ENCODE measurements at places on chromosomes 7 and 10.

DNA sequence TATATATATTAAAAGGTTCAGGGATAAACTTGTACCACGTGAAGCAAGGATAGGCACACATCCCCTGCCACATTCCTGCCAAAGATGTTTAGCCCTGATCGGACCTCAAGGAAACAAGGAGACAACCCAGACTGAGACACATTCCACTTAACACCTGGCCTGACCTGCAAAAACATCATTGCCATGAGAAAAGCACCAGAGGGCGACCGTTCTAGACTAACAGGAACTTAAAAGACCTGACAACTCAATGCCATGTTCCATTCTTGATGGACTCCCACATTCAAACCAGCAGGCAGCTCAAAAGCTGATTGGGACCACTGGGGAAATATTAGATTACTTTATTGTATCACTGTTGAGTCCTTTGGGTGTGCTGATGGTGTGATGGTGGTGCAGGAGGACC is 8.1 kb upstream of the PDGFA start:
- no peak for DNase-seq

DNA sequence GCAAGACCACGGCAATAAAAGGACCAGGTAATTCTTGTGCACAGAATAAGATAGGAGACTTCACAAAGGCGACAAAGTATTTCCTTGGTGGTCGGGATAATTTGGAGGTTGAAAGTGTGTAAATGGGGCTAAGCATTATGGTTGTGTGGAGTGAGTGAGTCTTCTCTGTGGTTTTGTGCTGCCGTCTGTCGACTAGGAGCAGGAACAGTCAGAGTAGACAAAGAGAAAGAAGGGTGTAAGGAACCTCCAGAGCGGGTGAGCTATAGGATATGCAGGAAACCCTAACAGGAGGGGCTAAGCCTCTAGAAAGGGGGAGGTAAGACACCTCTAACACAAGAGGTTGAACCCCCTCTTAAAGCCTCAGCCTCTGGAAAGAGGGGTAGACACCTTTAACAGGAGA is 201.6 kb downstream of the SH2D4B start:
- DNase-seq: no peak

GRCh38 chr10:6650586-6650985 is 70.5 kb upstream of the PRKCQ start:
- DNase-seq: no peak

GRCh38 chr10:128739930-128740329 is 613.7 kb upstream of the MKI67 start:
- DNase-seq: no peak

- DNase-seq: no peak
Measured at GRCh38 chr7:26149391-26149977, 2.5 kb upstream of the NFE2L3 start.

GRCh38 chr10:127945341-127945758 is 38.4 kb downstream of the PTPRE start:
- DNase-seq: no peak

- DNase-seq: no peak
Measured at GRCh38 chr10:89384474-89385340, 6.9 kb downstream of the IFIT1B start.

- DNase-seq: no peak
Measured at GRCh38 chr10:30037620-30038336, 21.6 kb downstream of the JCAD start.

GRCh38 chr10:126702181-126702580 is 31.7 kb upstream of the C10orf90 start:
- no peak for DNase-seq

DNA sequence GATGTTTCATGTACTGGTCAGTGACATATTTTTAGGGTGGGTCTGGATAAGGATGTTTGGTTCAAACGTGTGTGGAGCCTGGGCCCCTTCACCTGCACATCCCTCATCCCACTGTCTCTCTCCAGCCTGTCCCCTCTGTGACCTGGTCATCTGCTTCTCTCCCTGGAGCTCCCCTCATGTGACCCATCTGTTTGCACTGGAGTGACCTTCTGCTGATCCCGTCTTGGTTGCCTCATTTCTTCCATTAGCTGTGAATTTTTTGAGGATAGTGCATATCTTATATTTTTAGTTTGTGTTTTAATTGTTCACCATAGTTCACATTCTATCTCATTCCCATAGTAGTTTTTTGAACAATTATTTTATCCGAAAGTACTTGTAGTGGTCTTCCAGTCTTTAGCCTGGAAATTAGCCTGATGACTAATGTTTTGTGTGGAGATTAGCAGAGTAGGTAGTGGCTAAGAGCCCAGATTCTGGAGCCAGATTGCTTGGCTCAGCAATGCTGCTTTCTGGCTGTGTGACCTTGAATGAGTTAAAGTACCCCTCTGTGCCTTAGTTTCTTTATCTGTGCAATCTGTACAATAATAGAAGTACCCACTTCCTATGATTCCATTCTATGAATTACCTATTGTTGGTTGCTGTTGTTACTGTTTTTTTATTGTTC is 224.5 kb downstream of the LRMDA start:
- no peak for DNase-seq

GRCh38 chr7:158802535-158803366 is 26.6 kb downstream of the ESYT2 start:
- no peak for DNase-seq

DNA sequence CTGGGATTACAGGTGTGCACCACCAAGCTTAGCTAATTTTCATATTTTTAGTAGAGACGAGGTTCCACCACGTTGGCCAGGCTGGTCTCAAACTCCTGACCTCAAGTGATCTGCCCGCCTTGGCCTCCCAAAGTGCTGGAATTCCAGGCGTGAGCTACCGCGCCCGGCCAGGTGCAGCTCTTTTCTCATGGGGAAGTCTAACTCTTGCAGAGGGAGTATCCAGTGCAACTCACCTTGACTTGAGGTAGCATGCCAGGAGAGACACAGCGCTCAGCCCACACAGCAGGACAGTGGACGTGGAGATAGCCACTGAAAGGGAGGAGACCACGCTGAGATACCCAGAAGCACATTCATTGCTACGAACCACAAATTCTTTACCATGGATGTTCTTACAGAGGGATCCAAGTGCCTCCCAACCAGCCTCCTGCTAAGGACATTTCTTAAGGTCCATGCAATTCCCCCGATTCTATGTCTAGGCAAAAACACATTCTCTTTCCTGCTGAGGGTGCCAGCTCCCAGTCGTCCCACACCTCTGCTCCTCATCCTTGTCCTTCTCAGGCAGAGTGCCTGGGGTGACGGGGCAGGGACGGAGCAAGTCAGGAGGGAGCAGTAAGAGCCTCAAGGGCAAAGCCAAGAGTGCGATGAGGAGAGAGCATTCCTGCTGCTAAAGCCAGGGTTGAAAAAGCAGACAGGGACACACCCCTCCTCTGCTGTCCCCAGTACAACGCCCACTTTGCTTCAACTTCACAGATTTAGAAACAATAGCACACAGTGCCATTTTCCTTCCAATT is 21.0 kb downstream of the IL15RA start:
- DNase-seq: no peak

DNA sequence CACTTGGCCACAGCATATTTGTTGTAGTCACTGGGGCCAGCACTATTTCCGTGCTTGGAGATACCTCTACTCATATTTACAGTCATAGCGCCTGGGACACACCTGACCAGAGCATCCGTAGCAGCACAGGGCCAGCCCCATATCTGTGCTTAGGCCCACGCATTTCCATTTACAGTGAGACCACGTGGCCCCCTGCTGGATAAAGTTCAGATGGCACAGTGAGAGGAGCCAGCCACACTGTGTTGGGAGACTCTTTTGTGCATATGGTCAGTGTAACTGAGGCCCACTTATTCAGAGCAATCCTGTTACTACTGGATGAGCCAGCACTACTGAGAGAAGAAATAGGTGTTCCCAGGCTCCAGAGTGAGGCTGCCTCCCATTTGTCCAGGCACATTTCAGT is 455.3 kb downstream of the REEP3 start:
- no peak for DNase-seq

DNA sequence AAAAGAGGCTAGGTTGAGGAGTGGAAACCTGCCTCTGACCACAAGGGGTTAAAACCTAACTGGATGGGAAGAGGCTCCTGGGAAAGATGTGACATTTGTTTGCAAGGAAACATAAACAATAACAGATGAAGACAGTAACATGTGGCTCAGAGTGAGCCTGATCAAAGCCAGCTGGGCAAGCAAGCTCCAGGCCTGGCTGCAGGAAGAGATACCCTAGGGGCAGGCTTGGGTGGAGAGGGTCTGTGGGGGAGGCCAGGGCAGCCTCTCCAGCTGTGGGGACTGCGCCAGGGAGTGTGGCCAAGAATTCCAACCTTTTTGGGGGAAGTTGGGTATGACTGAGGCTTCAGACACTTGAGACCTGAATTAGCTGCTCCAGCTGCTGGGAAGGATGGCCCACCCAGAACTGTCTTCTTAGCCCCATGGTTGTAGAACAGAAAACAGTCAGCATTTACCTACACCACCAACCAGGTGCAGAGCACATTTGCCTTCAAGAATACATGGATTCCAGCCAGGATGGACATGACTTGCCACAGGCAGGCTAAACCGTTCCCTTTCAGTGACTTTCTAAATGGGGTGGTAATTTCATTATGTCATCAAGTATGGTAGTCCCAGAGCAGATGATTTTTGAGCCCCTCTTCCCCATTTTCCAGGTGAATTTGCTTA is 10.4 kb upstream of the FAM170B start:
- no peak for DNase-seq

DNA sequence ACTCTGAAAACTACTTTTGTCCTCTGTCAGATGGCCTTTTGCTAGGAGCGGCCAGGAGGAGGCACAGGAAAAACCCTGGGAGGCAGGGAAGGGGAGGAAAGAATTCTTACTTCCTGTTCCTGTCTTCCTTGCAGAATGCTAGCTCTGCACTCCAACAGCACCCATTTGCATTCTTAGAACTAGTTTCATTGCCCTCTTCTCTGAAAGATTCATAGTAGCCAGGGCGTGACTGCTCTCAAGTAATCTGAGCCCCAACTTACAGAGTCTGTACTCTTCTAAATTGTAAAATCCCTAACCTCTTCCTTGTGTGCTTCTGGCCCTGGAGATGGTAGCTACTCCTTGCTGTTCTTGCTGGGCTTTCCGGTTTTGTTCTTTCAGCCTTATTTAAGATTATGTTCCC is 75.3 kb upstream of the STEAP1 start:
- no peak for DNase-seq

DNA sequence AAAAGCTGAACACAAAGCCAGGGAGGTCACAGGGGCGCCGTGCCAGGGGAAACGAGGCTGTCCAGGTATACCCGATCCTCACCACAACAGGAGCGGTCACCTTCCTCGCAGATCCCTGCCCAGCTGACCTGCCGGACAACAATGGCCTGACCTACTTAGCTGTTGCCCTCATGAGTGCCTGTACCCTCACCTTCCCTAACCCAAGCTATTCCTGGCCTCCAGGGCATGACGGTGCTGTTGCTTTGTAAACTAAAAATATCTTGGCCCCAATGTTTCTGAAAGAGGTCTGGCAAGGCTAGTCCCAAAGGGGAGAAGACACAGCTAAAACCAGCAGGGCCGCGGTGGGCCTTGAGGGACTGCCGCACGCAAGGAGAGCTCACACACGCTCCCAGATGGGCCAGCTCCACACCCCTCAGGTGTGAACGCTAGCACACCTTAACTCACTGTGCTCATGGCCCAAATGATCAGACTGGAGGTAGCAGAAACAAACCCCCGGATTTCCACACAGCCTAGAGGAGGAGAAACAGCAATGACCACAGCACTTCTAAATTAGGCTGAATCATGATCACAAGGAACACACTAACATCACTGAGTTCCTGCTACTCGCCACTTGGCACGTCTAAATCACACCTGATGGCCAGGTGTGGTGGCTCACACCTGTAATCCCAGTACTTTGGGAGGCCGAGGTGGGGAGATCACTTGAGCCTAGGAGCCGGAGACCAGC is 66.3 kb upstream of the CYTH3 start:
- no peak for DNase-seq

GRCh38 chr7:80642871-80643270 is 4.4 kb downstream of the CD36 start:
- DNase-seq: no peak

DNA sequence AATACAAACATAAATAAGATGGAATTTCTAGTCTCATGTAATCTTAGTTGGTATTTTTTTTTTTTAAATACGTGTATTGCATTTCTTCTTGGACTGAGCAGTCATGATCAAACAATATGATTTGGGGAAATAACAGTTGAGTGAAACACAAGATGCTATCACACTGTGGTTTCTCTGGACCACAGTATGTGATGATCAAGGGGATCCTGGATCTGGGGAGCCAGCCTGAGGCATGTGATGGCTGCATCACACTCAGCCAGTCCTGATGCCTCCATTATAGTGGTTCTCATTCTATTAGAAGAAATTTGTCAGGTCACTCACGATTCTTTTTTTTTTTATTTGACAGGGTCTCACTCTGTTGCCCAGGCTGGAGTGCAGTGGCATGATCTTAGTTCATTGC is 495.9 kb upstream of the POT1 start:
- no peak for DNase-seq

- DNase-seq: no peak
Measured at GRCh38 chr7:157627646-157628045, 290.8 kb downstream of the DNAJB6 start.

GRCh38 chr7:140201393-140201792 is 24.6 kb upstream of the KDM7A start:
- no peak for DNase-seq

DNA sequence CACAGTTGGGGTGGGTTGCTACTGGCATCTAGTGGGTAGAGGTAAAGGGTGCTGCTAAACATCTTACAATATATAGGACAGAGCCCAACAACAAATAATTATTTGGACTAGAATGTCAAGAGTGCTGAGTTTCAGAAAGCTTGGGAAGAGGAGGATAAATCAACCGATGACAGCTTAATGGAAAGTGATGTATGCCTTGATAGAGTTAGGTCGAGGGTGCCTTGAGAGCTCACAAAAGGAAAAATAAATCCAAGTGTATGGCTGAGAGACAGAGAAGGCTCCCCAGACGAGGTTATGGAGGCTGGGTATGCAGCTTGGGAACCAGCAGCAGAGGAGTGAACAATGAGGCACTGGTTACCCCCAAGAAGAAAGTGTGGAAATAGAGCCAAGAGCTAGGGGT is 211.1 kb downstream of the HDAC9 start:
- no peak for DNase-seq

DNA sequence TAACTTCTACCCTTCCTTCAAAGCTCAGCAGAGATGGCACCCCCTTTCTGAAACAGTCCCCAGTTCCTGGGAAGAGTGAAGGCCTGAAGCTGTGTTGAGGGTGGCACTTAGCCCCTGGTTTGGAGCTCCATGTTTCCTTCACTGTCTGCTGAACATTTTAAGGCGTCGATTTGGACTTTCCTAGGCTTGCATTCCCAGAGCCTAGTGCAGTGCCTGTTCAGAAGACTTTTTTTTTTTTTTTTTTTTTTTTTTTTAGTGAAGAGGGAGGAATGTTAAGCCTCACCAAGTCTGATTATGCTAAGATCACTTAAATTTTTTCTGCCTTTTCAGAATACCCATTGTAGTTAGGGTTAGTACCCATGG is 97.0 kb downstream of the PFKFB3 start:
- no peak for DNase-seq

GRCh38 chr7:37052705-37053104 is 328.4 kb upstream of the AOAH start:
- DNase-seq: no peak

- no peak for DNase-seq
Measured at GRCh38 chr7:4208086-4208485, 474.0 kb upstream of the FOXK1 start.

GRCh38 chr10:132541129-132541528 is 3.5 kb downstream of the INPP5A start:
- DNase-seq: no peak

Measured in effector CD8-positive, alpha-beta T cell (primary cell).